ENCODE measurements at places on chromosomes 12 and 14.

DNA sequence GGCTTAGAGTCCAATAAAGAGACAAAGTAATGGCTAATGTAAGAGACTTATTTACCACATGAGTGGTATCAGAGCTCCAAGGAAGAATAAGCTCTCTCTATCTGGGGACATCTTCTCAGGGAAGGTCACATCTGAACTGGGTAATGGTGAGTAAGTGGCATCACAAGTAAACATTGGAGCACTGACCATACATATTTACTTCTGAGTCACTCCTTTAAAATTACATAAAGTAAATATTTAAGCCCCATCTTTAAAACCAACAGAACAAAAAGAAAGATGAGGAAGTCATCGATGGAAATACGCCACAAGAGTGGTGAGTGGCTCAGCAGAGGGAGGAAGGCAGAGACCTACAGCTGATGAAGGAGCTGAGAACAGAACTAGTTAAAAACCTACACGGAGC, 159.9 kb downstream of the DUSP6 start:
- no peak for DNase-seq

DNA sequence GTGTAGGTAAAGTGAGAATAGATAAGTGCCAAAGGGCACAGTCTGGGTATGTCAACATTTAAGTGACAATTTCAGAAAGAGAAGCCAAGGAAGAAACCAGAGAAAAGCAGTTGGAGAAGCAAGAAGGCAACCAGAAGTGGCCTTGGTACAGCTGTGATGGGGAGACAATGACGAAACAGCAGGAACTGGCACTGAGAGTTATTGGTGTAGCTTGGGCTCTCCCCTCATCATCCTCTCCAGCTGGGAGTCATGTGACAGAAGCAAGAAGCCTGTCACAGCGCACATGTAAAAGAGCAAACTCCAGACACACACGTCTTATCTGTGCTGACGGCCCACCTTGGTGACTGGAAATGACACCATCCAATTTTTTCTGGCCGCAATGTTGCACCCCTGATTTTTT, 203.3 kb upstream of the NUDT4 start:
- no peak for DNase-seq

DNA sequence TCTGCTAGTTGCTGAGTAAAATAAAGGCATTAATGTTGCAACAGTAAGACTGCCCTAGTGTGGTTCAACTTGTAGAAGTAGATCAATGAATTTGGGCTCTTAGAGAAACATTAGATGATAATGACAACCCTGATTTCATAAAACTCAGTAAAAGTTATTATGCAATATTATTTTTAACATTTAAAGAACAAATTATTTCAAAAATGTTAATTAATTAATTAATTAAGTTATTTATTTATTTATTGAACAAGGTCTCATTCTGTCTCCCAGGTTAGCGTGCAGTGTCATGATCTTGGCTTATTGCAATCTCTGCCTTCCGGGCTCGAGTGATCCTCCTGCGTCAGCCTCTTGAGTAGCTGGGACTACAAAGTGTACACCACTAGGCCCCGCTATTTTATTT, 1016.4 kb downstream of the VRK1 start:
- DNase-seq: no peak

DNA sequence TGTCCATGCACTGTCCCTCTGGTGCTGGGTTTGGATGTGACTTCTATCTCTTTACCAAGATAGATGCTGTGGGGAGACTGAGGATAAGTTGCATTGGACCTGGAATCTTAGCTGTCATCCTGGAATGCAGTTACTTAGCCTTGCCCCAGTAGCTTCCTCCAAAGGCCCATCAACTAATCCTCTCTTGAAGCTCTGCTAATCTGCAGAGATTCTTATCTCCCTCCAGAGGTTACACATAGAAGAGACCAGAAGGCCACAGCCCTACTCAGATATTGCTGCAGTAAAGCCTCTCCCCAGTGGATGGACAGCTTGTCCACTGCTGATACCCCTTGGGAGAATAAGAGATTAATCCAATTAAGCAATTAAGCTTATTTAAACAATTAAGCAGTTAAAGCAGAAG, 867.2 kb downstream of the BCL11B start:
- no peak for DNase-seq

DNA sequence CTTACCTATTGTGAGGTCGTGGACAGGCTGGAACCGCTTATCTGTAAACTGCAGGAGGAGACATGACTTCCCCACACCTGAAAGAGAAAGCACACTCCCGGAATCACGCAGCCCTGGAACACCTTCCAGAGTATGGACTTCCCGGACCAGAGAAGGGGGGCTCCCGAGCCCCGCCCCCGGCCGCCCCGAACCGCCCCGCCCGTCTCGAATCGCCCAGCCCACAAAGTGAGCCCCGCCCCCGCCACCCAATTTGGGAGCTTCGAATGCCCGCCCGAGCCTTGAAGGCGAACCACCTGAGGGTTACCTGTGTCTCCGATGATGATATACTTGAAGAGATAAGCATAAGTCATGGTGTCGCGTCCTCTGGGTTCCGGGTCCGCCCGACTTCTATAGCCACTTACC, 235 bp downstream of the RAB2B start:
- DNase-seq: peak; percentile 82

DNA sequence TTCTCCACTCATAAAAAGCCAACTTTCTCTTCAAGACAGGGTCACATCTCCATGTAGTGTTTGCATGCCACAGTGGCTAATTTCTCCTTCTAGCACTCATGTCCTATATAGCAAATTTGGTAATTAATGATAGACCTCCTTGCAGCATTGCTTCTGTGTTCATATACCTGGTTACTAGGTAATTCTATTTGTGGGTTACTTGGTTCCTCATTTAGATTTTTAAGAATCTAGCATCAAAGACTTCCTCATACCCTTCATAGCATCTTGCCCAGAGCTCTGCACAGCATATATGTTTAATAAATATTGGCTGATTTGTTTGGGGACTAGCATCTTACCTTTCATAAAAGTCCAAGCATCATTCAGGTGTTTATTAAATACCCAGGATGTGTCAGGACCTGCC, 152.1 kb downstream of the DUSP6 start:
- no peak for DNase-seq

DNA sequence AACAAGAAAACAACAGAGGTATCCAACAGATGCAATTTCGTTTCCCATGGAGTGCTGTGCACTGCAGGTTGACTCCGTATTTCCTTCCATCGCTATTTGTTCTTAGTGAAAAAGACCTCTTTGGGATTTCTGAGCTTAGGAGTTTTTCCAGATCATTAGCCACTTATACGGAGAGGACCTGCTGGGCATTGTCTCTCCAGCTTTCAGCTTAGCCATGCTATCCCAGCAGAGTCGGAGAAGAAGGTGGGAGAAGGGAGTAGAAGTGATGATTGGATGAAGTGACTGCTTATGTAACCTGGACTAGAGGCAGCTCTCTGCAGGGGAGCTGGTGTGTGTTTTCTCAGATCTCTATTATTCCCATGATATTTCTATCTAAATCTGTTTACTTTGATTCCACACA, 737.7 kb downstream of the DIO2 start:
- no peak for DNase-seq

Measured in activated T-cell treated with anti-CD3 and anti-CD28 coated beads for 1 hour (primary cell).